Mucosa of gallbladder (tissue), 1 donor: ENCODE measurements at places on chromosomes 11 and 22. TPM values are rescaled to one million over a fixed set of nuclear protein-coding genes. Genes with fewer than 3 reads are reported as not detected.

Gene OR4C13
- total RNA-seq, result not detected

Gene TMEM191B
- total RNA-seq, result 3.4 TPM

Gene JHY
- total RNA-seq, result 2.4 TPM

Gene MCAM
- 130 TPM for total RNA-seq

Gene KCNK4
- not detected for total RNA-seq

Gene NCAPH2
- 35.2 TPM for total RNA-seq

Gene BDNF
- total RNA-seq, result 6.8 TPM

Gene C11orf21
- total RNA-seq, result 1.6 TPM

Gene TMEM86A
- 20.1 TPM for total RNA-seq

Gene SYCE3
- total RNA-seq, result not detected

Gene INS
- total RNA-seq, result 1.2 TPM

Gene IL10RA
- total RNA-seq, result 29.3 TPM

Gene TIGD3
- 0.29 TPM for total RNA-seq

Gene TIMM8B
- 47.9 TPM for total RNA-seq

Gene SAA2
- total RNA-seq, result 20.3 TPM

Gene USP2
- 7.3 TPM for total RNA-seq

Gene POLD3
- total RNA-seq, result 17.2 TPM

Gene KCNC1
- not detected for total RNA-seq

Gene HEPN1
- total RNA-seq, result not detected

Gene TEAD1
- 88.8 TPM for total RNA-seq

Gene RCOR2
- 2.7 TPM for total RNA-seq

Gene PAMR1
- total RNA-seq, result 7.6 TPM

Gene LMO1
- total RNA-seq, result not detected

Gene ZNF214
- total RNA-seq, result 4.1 TPM

Gene MYO7A
- 21.0 TPM for total RNA-seq

Gene GAL3ST3
- 0.78 TPM for total RNA-seq

Gene OR2D2
- not detected for total RNA-seq

Gene HBG2
- total RNA-seq, result 13.2 TPM

Gene TSGA10IP
- total RNA-seq, result not detected

Gene SEC14L6
- 6.0 TPM for total RNA-seq

Gene LUZP2
- total RNA-seq, result 0.26 TPM

Gene SCN2B
- total RNA-seq, result 0.69 TPM

Gene ANO1
- total RNA-seq, result 228 TPM

Gene MS4A15
- not detected for total RNA-seq

Gene FGF4
- total RNA-seq, result not detected

Gene P4HA3
- 1.0 TPM for total RNA-seq

Gene GPR83
- total RNA-seq, result 0.09 TPM

Gene PATZ1
- 61.4 TPM for total RNA-seq

Gene SC5D
- 75.8 TPM for total RNA-seq

Gene OR52L1
- not detected for total RNA-seq

Gene OR10D3
- total RNA-seq, result not detected

Gene C11orf97
- total RNA-seq, result not detected
